ENCODE measurements at places on chromosomes 11 and 22.

GRCh38 chr11:121035169-121035755 is 11.4 kb downstream of the TBCEL start:
- no peak for DNase-seq

- peak; percentile 8 for DNase-seq
Observed at GRCh38 chr11:112343368-112344039, 82.8 kb upstream of the PLET1 start.

GRCh38 chr11:123249354-123249753 is 54.3 kb upstream of the CLMP start:
- DNase-seq = no peak

- no peak for DNase-seq
Observed at GRCh38 chr11:79110796-79111195, 330.0 kb downstream of the TENM4 start.
